ENCODE measurements at places on chromosomes 12 and 14. TPM values are rescaled to one million over a fixed set of nuclear protein-coding genes. Genes with fewer than 3 reads are reported as not detected.

The CLEC1A gene
- not detected for total RNA-seq

The NRIP2 gene
- not detected for total RNA-seq

The CLEC4E gene
- 0.73 TPM for total RNA-seq

The CORO1C gene
- total RNA-seq = 61.1 TPM

The PELI2 gene
- total RNA-seq = 11.2 TPM

DNA sequence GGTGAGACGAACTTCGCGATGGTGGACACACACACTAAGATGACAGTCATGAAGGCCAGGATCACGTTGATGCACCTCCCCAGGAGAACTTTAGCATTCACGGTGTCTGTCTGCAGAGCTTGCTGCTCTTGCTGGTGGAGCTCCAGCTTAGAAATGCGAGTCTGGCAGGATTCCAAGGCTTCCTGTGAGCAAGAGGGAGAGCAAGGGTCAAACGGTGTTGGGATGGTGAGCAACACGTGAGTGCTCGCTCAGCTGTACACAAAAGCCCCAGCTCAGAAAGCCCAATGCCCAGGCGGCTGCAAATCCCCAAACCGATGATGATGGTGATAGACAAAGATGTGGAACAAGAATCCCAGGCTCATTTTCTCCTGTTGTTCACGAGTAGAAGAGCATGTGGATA, 78.8 kb downstream of the TMCC3 start:
- DNase-seq = no peak

- no peak for DNase-seq
Observed at GRCh38 chr14:70239802-70240201, 51.1 kb upstream of the SLC8A3 start.

GRCh38 chr12:86663716-86664115, 407.5 kb upstream of the MGAT4C start:
- DNase-seq = no peak

GRCh38 chr14:92997343-92998061, 74.6 kb downstream of the CHGA start:
- no peak for DNase-seq

DNA sequence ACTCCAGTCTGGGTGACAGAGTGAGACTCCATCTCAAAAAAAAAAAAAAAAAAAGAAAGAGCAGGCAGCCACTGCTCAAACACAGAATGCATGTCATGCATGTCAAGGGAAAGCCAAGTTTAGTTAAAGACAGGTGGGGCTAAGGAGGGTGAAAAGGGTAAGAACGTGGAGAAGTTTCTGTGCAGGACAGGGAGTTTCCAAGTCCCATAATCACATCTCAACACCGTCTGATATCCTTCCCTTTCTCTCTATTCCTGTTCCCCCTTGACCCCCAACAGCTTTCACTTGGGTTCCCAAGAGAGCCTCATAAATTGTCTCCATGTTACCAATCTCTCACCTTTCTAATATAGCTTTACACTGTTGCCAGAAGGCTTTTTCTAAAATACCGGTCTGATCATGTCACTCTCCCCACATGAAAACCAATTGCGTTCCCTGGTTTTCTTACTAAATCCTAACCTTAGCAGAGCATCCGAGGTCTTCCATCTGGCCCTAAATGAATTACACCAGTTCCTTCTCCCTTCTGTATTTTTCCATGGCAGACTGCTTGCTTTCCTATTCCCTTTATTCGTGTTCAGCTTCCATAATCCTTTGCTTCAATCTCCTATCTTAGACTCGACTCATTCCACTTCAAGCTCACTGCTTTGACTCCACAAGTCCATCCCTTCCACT, 37.0 kb downstream of the LIMA1 start:
- no peak for DNase-seq

DNA sequence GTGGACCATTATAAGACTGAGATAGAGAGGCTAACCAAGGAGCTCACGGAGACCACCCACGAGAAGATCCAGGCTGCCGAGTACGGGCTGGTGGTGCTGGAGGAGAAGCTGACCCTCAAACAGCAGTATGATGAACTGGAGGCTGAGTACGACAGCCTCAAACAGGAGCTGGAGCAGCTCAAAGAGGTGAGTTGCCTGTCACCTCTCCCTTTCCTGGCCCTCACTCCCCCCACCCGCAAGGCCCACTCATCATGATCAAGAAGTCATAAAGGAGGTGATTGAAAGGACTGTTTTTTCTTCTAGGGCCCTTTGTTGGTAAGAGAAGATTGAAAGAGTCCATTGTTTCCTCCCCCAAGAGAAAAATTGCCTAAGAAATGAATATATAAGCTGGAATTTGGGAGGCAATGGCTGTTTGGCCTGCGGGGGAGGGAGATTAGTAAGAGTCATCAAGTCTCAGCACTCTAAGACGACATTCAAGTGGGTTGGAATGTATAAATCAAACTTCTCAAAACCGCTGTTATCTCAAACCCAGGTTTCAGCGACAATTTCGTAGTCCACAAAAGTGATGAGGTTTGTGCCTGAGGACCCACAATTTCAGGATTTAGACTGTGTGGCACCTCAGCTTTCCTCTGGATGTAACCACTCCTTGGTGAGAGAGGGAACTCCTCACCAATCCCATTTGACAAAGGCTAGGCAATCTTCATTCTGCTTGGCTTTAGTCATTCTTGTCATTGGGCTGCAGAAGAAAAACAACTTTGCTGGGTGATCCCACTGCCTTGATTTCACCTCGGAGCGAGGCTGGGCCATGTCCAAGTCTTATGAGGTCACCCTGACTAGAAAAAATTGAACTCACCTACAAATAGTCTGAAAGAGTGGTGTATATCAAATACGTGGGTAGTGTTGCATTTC, 966 bp downstream of the BICD1 start:
- no peak for DNase-seq

DNA sequence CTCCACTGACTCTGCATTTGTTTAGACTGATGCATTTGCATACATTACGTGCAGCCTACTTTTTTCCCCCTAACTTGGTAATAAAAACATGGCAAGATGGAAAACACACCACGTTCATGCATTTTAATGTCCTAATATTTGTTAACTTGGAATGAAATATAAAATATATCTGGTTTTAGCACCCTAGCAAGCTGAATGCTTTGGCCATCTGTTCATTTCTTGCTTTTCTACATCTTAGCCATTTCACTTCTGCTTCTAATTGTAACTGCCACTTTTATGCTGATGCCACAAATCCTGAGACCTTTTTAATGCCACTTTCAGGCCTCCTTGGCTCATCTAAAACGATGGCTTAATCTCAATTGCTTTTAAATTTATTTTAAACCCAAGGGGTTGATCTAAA, 177.7 kb upstream of the RASSF8 start:
- no peak for DNase-seq

Data from T-helper 17 cell (primary cell).